ENCODE measurements at places on chromosomes 7 and 10. TPM values are rescaled to one million over a fixed set of nuclear protein-coding genes. Genes with fewer than 3 reads are reported as not detected.

DNA sequence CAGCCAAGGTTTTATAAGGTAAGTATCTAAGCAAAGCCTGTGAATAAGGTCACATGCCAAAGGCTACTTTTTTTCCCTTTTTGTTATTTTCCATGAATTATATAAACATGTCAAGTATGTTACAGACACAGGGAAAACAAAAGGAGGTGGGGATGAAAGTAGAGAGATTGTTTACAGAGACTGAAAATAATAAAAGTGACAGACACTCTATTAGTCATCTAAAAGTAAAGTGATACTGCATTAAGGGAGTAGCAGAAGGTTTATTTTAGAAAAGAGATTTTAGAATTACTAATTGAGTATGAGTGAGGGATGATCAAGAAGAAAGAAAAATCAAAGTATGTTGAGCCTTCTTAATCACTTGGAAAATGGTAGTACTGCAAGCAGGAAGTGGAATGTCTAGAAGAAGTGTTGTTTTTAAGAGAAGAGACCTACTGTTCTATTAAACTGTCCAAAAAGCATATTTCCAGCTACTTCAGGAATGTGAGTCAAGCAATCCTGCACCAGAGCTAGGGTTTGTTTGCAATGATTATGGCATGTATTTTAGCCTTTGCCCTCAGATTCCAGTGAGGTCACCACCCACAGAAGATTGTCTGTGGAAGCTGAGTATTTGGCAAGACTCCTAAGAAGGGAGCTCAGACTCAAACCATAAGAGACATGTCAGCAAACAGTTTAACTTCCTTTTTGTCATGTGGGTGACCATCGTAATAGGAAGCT, 177.9 kb upstream of the PLXDC2 start:
- peak; percentile 4 for DNase-seq

DNA sequence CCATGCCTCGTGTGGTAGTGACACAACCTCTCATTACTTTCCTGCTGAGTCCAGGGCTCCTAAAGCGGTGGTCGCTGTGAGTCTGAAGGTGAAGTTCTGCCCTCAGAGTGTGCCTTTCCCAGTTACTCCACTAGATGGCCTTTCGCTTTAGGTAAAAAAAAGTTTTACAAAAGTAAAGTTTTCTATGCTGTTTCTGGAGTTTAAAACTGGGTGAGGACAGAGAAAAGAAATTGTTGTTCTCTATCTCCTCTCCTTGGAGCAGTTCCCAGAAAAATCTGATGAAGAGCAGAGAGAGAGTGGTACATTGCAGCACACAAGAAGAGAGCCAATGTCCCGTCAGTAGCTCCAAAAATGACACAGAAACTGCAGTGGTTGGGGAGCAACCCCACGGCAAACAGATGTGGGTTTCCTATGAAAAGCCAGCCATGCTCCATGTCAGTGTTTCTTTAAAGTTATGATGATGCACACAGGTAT, 257.1 kb downstream of the GLI3 start:
- no peak for DNase-seq

GRCh38 chr10:1291178-1292090, 235.2 kb downstream of the WDR37 start:
- DNase-seq, result no peak

GRCh38 chr7:16409777-16410176, 11.6 kb downstream of the CRPPA start:
- no peak for DNase-seq

Gene HKDC1
- 15.3 TPM for total RNA-seq

All from thymus (tissue), 14 donors.